Glutamatergic neuron (in vitro differentiated cells): ENCODE measurements at places on chromosomes 7 and 10. TPM values are rescaled to one million over a fixed set of nuclear protein-coding genes. Genes with fewer than 3 reads are reported as not detected.

Gene LGI1
- 174 TPM for total RNA-seq

Gene PRPS1L1
- not detected for total RNA-seq

Gene AVL9
- total RNA-seq = 46.8 TPM

Gene FRMPD2
- total RNA-seq = 1.6 TPM

Gene CALHM2
- 0.44 TPM for total RNA-seq

Gene GPR15LG
- not detected for total RNA-seq

Gene GSTO2
- 2.0 TPM for total RNA-seq

Gene TFPI2
- 3.2 TPM for total RNA-seq

Gene PON3
- not detected for total RNA-seq

Gene ARHGEF5
- 0.93 TPM for total RNA-seq

Gene C1QL3
- not detected for total RNA-seq

Gene CNPY1
- total RNA-seq = not detected

Gene SLC29A3
- total RNA-seq = 7.8 TPM

Gene MET
- 0.56 TPM for total RNA-seq

DNA sequence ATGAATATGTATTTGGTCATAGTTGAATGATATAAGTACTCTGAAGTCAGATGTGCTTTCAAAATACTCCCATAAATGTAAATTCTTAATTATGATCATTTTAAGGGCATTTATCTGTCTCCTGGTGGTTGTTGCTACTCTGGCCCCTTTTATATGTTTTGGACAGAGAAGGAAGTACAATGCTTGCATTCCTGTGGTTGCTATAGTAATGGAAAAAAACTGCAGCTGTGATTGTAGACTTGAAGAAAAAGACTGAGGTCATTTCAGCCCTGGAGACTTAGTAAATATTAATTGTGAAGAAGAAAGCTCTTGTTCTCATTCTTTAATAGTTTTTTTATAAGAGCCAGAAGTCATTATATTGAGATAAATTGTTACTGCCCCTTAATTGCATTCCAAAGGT is 70.2 kb upstream of the FERD3L start:
- H3K27ac ChIP-seq = no peak overlapping the region
- H3K4me1 ChIP-seq = no peaks in the 10 kb centered on the region
- no peaks in the 10 kb centered on the region for H3K36me3 ChIP-seq
- H3K4me3 ChIP-seq = no peak overlapping the region

- H3K36me3 ChIP-seq = no peaks in the 10 kb centered on the region
- H3K4me3 ChIP-seq = no peak overlapping the region
- H3K4me1 ChIP-seq = peaks cover 2% of the 10 kb centered on the region
- no peak overlapping the region for H3K27ac ChIP-seq
- no peak for DNase-seq
- peaks cover 5% of the 10 kb centered on the region for H3K27me3 ChIP-seq
These were observed 323.0 kb upstream of the PODXL start for GRCh38 chr7:131879424-131879823.

GRCh38 chr7:30968294-30968693 is 4.5 kb downstream of the GHRHR start:
- no peak for DNase-seq
- H3K36me3 ChIP-seq = peaks cover 4% of the 10 kb centered on the region
- no peak overlapping the region for H3K27ac ChIP-seq
- peaks cover 8% of the 10 kb centered on the region for H3K27me3 ChIP-seq

DNA sequence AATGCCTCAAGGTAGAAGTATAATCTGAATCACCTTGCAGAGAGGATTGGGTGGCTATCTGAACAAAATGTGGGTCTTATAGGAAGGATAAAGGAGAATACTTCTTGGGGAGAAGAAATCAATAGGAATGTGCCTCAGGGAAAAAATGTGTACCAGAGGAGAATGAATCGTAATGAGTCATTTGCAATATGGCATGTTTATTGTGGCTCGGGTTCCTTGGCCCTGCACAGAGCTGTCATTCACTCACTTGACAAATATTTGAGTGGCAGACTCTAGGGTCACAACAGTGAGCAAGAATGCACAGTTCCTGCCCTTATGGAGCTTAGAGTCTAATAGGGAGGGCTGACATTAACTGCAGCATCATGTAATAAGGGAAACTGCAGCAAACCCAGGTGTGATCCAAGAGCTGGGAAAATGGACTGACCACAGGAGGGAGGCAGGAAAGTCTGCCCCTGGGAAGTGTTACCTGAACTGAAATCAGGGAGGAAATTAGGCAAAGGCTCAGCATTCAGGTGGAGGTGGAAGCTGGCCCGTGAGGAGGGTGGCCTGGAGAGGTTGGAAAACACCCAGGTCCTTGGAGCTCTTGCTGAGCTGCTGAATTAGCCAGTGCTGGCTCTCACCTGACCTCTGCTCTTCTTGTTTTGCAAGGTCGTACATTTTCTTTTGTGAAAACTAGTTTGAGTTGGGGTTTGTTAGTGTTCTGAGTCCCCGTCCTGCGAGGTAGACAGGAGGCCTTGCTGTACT is 203.9 kb downstream of the FRMD4A start:
- no peak overlapping the region for H3K27ac ChIP-seq
- DNase-seq = no peak

- H3K27ac ChIP-seq = no peak overlapping the region
- H3K27me3 ChIP-seq = peaks cover 24% of the 10 kb centered on the region
- no peak overlapping the region for H3K4me3 ChIP-seq
- no peak for DNase-seq
These were observed 615.2 kb upstream of the FOXK1 start for GRCh38 chr7:4066626-4067475.

GRCh38 chr7:19322002-19322401 is 176.8 kb upstream of the FERD3L start:
- no peak overlapping the region for H3K27ac ChIP-seq
- H3K36me3 ChIP-seq = no peaks in the 10 kb centered on the region

GRCh38 chr7:12431886-12432556 is 28.4 kb upstream of the VWDE start:
- no peak overlapping the region for H3K27ac ChIP-seq
- H3K4me3 ChIP-seq = no peak overlapping the region
- peaks cover 6% of the 10 kb centered on the region for H3K36me3 ChIP-seq
- H3K4me1 ChIP-seq = no peaks in the 10 kb centered on the region
- DNase-seq = no peak

GRCh38 chr7:124674451-124674850 is 91.1 kb downstream of the GPR37 start:
- no peaks in the 10 kb centered on the region for H3K27me3 ChIP-seq
- no peak overlapping the region for H3K4me3 ChIP-seq
- DNase-seq = no peak
- H3K4me1 ChIP-seq = peaks cover 3% of the 10 kb centered on the region
- H3K36me3 ChIP-seq = no peaks in the 10 kb centered on the region

DNA sequence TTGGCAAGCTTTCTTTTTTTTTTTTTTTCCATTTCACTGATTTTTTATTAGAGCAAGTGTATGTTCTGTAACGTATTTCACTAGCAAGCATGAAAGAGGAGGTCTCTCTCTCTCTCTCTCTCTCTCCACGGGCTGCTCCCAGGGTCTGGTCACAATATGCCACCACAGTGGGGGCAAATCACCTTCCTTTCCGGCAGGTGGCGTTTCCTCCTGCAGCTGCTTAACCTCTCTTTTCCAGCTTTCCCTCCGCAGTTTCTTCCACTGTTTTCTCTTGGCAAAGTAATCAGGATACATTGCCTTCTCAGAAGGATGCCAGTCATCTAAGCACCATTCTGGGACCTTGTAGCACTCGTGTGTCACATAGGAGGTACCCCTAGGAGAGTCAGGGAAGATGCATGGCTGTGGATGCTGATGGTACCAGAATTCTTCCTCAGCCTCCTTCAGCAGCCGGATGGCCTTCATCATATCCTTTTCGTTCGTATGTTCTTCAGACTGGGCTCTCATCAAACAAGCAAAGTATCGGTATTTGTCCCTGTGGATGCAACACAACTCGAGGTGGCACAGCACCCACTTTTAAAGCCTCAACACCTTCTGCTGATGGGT is 197.3 kb upstream of the PODXL start:
- H3K36me3 ChIP-seq = no peaks in the 10 kb centered on the region
- H3K4me1 ChIP-seq = no peaks in the 10 kb centered on the region
- H3K4me3 ChIP-seq = no peak overlapping the region
- H3K27ac ChIP-seq = no peak overlapping the region
- peaks cover 5% of the 10 kb centered on the region for H3K27me3 ChIP-seq

GRCh38 chr10:104345941-104346340 is 7.7 kb upstream of the ITPRIP start:
- DNase-seq = no peak
- no peak overlapping the region for H3K4me3 ChIP-seq
- H3K4me1 ChIP-seq = peaks cover 9% of the 10 kb centered on the region

- no peak overlapping the region for H3K27ac ChIP-seq
- no peak overlapping the region for H3K4me3 ChIP-seq
- no peak for DNase-seq
- no peaks in the 10 kb centered on the region for H3K36me3 ChIP-seq
These were observed 181.4 kb downstream of the NRG3 start for GRCh38 chr10:82056391-82056790.

GRCh38 chr10:114679552-114679951 is 21.5 kb upstream of the ABLIM1 start:
- H3K4me1 ChIP-seq = peaks cover 2% of the 10 kb centered on the region
- no peaks in the 10 kb centered on the region for H3K27me3 ChIP-seq
- H3K36me3 ChIP-seq = no peaks in the 10 kb centered on the region
- no peak for DNase-seq
- H3K4me3 ChIP-seq = no peak overlapping the region

- no peak for DNase-seq
- no peak overlapping the region for H3K27ac ChIP-seq
- H3K4me1 ChIP-seq = no peaks in the 10 kb centered on the region
- no peak overlapping the region for H3K4me3 ChIP-seq
These were observed 915.8 kb downstream of the TYW1 start for GRCh38 chr7:67912437-67912836.

GRCh38 chr7:137091396-137091795 is 222.9 kb downstream of the CHRM2 start:
- no peaks in the 10 kb centered on the region for H3K27me3 ChIP-seq
- no peaks in the 10 kb centered on the region for H3K36me3 ChIP-seq

GRCh38 chr10:15473396-15473767 is 102.3 kb upstream of the FAM171A1 start:
- H3K4me1 ChIP-seq = peaks cover 5% of the 10 kb centered on the region
- no peak for DNase-seq
- no peak overlapping the region for H3K4me3 ChIP-seq

DNA sequence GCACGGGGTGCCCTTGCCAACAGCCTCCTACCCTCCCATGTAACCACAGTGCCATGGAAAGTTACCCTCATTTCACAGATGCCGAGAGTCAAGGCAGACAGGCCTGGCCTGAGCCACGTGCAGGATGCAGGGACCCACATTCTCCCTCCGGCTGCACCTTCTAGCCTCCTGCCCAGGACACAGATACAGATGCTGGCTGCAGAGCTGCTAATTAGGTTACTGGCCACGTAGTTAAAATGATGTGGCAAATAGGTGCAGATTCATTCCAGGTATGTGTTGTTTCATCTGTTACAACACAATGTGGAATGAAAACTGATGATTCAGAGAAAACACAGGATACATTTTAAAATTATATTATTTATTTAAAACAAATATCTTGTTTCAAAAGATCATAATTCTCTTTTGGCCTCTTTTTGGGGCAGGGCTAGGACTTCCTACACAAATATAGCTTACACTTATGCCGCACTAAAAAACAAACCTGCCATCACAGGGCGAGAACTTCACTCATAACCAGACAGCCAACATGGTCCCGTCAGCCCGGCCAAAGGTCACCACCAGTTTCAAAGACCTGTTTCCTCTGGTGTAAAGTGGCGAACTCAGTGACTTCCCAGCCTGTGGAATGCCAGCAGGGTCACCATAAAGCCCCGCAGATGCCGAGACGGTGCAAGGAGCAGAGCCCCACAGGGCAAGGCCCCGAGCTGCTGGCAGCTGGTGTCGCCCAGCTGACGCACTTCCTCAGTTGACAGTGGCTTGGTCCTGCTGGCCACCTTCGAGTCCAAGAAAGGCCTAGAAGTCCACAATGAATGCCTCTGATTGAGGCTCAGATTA is 83.5 kb downstream of the TNS3 start:
- H3K27me3 ChIP-seq = peaks cover 8% of the 10 kb centered on the region
- H3K27ac ChIP-seq = no peak overlapping the region
- H3K36me3 ChIP-seq = no peaks in the 10 kb centered on the region
- H3K4me1 ChIP-seq = peaks cover 43% of the 10 kb centered on the region
- DNase-seq = no peak

DNA sequence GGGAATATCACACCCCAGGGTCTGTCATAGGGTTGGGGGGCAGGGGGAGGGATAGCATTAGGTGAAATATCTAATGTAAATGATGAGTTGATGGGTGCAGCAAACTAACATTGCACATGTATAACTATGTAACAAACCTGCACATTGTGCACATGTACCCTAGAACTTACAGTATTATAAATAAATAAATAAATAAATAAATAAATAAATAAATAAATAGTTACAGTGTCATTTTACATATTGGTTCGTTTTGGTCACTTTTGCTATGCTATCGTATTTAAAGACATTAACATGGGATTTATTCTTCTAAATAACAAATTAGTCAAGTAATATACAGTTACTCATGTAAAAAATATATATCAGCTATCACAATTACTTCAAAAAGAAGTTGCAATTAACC is 228.7 kb downstream of the HECW1 start:
- H3K27me3 ChIP-seq = no peaks in the 10 kb centered on the region
- peaks cover 6% of the 10 kb centered on the region for H3K4me1 ChIP-seq
- H3K36me3 ChIP-seq = no peaks in the 10 kb centered on the region
- no peak overlapping the region for H3K27ac ChIP-seq
- no peak for DNase-seq

DNA sequence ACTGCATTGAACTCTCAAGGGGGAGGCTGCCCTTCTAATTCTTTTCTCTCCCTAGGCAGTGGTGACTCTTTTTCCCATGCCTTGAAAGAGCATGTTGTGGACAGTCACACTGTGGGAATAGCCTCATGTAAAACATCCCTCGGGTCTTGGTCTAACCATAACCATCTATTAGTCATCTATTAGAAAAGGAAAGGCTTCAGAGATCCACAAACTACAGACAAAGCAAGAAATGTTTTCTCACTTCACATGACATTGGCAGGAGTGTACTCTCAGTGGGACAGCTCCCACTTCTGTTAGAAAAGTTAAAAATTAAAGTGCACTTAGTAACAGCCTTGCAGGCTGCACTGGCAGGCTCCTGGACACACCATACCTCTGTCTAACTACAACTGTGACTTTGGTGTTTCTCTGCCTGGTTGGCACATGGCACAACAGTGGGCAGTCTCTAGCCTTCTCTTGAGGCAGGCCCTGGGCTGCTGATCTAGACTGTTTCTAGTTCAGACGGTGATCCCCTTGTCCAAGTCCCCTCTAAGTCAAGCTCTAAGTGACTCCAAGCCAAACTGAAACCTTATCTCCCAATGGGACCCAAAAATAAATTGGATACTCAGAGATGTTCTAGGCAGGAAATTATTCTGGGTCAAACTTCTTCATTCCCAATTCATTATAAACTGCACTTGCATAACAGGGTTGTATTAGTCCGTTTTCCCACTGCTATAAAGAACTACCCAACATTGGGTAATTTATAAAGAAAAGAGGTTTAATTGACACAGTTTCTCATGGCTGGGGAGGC is 57.9 kb upstream of the ITGB1 start:
- H3K27ac ChIP-seq = no peak overlapping the region
- DNase-seq = no peak
- H3K4me3 ChIP-seq = no peak overlapping the region
- H3K4me1 ChIP-seq = peaks cover 15% of the 10 kb centered on the region
- H3K36me3 ChIP-seq = peaks cover 5% of the 10 kb centered on the region
- H3K27me3 ChIP-seq = peaks cover 4% of the 10 kb centered on the region
